ENCODE measurements at places on chromosomes 2 and 18.

GRCh38 chr18:74455386-74455785, 1.7 kb downstream of the DIPK1C start:
- no peak for DNase-seq

DNA sequence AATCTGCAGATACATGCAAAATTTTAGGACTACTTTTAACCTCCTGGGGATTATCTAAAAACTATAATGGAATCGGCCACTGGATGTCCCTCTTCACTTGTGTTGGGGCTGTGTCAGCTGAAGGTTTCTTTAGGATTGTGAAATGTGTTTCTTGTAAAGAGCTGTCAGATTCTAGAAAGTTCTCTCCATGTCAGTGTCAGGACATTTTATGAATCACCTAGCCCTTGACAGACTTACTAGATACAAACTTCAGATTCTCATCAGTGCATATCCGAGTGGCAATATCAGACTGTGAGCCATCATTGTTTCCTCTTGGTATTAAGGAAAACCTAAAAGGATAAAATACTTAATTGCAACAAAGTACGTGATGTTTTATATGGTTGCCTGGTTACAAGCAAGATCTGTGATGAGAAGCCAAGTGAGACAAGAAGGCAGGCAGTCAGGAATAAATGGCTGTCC, 107.3 kb downstream of the CPS1 start:
- no peak for DNase-seq

- no peak for DNase-seq
Observed at GRCh38 chr2:121177896-121178295, 107.1 kb downstream of the TFCP2L1 start.

- DNase-seq, result no peak
Observed at GRCh38 chr2:234355021-234355720, 141.7 kb downstream of the ARL4C start.

- DNase-seq, result no peak
Observed at GRCh38 chr2:58609326-58609725, 368.2 kb upstream of the FANCL start.

GRCh38 chr2:58101500-58101899, 54.9 kb downstream of the VRK2 start:
- DNase-seq, result no peak

DNA sequence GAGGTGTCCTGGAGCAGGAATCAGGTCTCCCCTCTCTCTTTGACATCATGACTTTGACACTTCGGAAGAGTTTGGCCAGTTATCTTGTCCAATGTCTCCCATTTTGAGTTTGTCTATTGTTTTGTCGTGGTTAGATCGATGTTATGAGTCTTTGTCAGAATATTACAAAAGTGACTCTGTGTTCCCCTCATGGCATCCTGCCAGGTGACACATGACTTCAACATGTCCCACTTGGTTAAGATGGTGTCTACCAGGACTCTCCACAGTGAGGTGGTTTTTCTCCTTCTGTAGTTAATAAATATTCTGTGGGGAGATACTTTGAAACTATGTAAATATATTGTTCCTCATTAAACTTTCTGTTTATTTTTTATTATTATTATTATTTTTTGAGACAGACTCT, 76.6 kb upstream of the BZW1 start:
- no peak for DNase-seq

- DNase-seq, result no peak
Observed at GRCh38 chr18:36455931-36456330, 158.4 kb downstream of the FHOD3 start.

DNA sequence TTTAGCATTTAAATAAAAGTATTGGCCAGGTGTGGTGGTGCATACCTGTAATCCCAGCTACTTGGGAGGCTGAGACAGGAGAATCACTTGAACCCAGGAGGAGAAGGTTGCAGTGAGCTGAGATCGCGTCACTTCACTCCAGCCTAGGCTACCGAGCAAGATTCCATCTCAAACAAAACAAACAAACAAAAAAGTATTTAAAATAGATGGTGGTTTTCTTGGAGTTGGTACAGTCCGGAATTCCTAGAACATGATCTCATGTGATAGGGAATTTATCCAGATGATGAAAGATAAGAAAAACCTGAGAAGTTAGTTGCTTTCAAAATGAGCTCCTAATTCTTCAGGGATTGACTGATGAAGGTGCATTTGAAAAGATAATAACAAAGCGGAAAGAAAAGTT, 62.0 kb downstream of the BIRC6 start:
- no peak for DNase-seq

DNA sequence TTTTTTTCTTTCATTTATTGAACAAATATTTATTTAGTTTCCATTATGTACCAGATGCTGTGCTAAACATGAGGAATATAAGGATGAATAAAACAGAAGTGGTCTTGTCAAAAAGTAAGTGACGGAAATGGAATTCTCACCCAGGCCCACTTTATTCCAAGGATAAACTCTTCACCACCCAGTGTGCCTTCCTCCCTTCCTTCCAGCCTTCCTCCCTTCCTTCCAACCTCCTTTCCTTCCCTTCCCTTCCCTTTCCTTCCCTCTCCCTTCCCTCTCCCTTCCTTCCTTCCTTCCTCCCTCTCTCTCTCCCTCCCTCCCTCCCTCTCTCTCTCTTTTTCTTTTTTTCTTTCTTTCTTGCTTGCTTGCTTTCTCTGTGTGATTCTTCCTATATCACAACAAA, 240.8 kb downstream of the DPP10 start:
- DNase-seq, result no peak

DNA sequence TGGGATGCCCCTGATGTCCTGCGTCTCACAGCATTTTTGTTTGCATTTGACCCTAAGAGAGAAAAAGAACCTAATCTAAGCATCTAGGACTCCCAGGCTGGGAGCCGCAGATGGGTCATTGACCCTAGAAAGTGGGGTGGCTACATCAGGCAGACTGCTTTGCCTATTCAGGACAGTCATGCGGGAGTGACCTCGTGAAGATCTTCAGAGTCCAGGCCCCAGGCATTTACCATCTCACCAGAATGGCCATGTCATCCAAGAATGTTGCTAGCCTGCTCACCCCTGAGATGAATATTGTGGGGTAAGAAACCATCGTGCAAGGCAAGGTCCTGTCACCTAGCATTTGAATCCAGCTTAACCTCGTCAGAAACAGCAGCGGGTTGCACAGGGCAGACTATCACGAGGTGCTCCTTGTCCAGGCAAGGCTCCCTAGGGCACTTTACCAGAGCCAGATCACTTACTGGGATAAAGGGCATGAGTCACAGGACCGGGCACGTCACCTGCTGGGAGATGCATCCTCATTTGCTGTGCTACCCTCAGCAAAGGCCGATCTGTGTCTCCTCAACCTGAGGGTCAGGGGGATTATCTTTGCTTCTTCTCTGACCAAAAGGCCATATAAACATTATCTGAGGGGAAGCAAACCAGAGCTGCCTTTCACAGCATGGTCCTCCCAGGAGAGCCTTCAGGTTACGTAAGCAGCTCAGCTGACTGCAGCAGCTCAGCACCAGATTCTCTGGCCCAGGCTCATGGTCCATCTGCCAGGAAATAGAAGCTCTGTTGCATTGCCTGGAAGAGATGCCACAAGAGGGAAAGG, 162.3 kb downstream of the ACKR3 start:
- no peak for DNase-seq
